ENCODE measurements at places on chromosomes 3 and 15. TPM values are rescaled to one million over a fixed set of nuclear protein-coding genes. Genes with fewer than 3 reads are reported as not detected.

The NR2E3 gene
- total RNA-seq: 0.35 TPM

The SIDT1 gene
- total RNA-seq: 42.1 TPM

The KNG1 gene
- 1.2 TPM for total RNA-seq

The ANKUB1 gene
- not detected for total RNA-seq

DNA sequence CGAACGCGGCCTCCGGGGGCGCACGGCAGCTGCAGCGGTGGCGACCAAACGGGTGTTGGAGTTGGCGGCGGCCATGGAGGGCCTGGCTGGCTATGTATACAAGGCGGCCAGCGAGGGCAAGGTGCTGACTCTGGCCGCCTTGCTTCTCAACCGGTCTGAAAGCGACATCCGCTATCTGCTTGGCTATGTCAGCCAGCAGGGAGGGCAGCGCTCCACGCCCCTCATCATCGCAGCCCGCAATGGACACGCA lies 725 bp downstream of the FEM1B start:
- DNase-seq: no peak

- DNase-seq: no peak
These were observed 13.5 kb upstream of the KCNAB1 start for GRCh38 chr3:156106721-156107373.

GRCh38 chr15:59191855-59192237 lies 14.8 kb upstream of the LDHAL6B start:
- DNase-seq: no peak

DNA sequence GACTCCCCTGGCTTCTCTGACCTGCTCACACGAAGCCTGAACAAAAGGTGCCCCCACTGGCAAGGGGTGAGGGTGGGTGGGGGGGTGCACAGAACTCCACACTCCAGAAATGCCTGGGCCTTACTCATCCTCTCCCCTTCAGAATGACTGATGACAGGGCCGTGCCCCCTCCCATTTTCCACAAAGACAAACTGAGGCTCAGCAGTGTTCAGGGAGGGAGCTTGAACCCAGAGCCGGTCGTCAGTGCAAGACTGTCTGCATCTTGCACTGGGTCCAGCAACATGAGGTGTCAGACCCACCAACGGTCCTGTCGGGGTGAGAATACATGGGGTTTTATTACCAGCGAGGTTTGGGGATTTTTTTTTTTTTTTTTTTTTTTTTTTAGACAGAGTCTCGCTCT lies 15.3 kb downstream of the IGDCC3 start:
- no peak for DNase-seq

DNA sequence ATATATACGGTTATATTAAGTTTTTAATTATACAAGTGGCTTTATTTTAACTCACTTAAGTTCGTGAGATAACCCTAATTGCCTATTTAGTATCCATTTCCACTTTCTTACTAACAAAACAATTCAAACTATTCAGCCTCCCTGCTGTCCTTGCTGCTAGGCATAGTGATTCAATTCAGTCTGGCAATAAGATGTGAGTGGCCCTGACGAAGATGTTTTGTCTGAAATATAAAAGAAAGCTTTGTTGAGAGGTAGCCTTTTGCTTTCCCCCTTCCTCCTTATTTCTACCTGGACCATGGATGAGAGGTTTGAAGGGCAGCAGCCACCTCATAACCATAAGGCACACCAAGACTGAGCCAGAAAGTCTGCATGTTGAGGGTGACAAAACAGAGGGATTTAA lies 89.3 kb upstream of the TRIM42 start:
- no peak for DNase-seq

DNA sequence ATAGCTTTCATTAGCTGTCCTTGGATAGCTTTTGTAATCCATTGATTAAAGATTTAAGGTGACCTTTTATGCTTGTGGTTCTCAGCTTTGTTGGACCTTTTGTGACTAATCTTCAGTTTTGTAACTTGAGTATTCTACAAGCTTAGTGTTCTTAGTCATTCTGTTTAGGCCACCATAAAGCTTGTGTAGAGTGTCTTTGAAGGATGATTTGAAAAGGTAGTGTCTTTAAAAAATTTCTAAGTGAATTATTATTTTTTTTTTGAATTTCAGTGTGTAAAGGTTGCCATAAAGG lies 7.5 kb downstream of the MORF4L1 start:
- DNase-seq: no peak

Measured in colonic mucosa (tissue), 4 donors.